ENCODE measurements at places on chromosomes 1 and 21.

DNA sequence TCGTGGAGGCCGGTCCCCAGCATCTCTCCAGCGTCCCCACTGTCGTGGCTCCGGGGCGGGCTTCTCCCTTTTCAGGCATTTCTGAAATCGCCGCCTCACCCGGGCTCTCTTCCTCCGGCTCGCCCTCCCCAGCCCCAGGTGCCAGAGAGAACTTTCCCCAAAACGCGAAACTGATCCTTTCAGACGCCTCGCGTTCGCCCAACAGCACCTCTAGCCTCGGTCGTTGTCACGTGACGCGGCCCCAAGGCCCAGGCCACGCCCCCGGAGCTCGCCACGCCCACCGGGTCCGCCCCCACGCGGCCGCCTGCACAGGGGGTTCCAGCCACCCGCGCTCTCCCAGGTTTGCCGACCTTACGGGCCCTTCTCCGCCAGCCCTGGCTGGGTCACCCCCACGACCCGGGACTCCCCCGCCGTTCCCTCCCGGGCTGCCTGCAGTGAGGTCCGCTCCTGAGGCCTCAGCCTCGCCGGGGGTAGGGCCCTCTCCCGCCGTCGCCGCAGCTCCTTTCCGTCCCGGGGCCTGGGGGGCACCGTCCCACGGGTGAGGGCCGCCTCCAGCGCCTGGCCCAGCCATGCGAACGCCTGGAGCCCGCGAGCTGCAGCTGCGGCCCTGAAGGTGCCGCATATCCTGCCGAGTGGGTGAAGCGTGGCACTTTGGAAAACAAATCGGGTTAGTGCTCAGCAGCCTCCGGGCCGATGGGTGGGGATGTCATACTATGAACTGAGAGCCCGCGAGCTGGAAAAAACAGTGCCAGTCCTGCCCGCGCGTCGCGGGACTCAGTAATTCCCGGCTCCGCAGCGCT is 21.0 kb downstream of the H3-3A start:
- peak; percentile 78 for DNase-seq

- no peak for DNase-seq
Measured at GRCh38 chr1:24443241-24443656, 27.6 kb downstream of the NIPAL3 start.

DNA sequence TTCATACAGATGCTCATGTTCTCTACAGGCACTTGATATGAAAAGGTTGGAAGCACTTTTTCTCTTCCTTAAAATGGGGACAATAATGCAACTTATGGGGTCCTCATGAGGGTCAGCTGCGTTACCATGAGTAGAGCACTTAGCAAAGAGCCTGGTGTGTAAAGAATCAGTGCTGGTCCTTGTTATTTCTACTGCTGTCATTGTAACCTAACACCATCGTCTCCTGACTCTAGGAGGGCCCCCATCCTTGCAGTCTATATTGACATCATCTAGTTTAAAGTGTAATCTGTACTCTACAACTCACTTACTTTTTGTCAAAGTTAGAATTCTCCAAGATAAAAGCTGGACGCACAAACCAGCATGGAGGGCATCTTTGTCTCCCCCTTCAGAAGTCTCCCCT is 2.4 kb downstream of the CAPN9 start:
- no peak for DNase-seq

GRCh38 chr1:160193091-160193819 is 2.9 kb downstream of the CASQ1 start:
- DNase-seq: peak; percentile 78

GRCh38 chr1:229430761-229431283 is 3.1 kb downstream of the ACTA1 start:
- no peak for DNase-seq

- no peak for DNase-seq
Measured at GRCh38 chr1:87684194-87684593, 355.5 kb downstream of the LMO4 start.

GRCh38 chr1:31084782-31085569 is 19.5 kb upstream of the PUM1 start:
- DNase-seq: no peak

DNA sequence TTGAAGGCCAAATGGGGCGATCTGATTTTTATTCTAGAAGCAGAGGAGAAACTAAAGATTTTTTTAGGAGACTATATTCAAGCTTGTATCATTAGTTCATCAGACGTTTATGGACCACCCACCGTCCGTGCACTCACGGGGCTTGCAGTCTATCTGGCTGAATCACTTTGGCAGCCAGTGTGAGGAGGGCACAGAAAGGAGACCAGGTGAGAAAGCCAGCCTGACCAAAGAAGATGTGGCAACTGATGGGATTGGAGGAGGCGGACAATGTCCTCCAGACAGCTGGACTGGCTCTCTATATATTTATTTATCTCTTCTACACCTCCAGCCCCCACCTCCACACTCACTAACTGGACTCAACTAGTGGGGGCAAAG is 822 bp upstream of the ELOVL1 start:
- DNase-seq: no peak

GRCh38 chr1:232111611-232112010 is 485.0 kb downstream of the DISC1 start:
- DNase-seq: no peak

DNA sequence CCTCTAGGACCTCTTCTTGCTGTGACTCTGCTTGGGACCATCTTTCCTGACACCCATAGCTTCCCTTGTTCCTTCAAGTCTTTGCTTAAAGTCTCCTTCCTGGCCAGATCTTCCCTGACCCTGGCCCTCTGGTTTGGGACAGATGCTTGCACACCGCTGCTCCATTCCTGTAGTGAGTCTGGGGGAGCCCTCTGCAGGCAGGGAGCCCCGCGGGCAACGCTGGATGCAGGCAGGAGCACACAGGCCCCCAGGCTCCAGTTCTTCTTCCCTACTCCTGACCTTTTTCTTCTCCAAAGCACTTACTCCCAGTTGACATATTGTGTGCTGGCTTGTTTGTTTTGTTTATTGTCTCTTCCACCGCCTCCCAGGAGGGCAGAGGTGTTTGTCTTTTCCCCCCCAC is 413.4 kb downstream of the CAMTA1 start:
- no peak for DNase-seq

DNA sequence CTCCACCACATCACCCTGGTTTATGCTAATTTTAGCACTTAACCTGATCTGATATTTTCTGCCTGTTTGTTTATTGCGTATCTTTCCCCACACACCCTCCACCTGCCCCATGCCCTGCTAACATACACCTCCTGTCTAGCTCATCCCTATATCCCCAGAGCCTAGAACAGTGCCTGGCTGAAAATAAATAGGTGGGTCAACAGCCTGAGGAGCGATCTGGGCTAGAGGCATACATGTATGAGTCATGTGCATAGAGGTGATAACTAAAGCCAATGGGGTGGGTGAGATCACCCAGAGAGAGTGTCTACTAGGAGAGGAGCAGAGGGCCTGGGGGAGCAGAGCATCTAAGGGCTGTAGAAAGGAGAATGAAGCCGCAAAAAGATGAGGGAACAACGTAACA is 2.7 kb downstream of the HTR1D start:
- no peak for DNase-seq

- DNase-seq: peak; percentile 9
Measured at GRCh38 chr1:24111996-24112779, at the start of gene MYOM3. MYOM3 (minus strand) TSS chr1:24112135; CDS start chr1:24108636, 3,499 bp downstream.

GRCh38 chr1:204418174-204419063 is 6.8 kb upstream of the PPP1R15B start:
- no peak for DNase-seq

GRCh38 chr1:211017075-211017718 is 116.8 kb downstream of the KCNH1 start:
- no peak for DNase-seq

- DNase-seq: no peak
Measured at GRCh38 chr1:27116232-27116631, 38.7 kb downstream of the SLC9A1 start.

GRCh38 chr1:26994020-26994786 is 711 bp downstream of the TRNP1 start:
- no peak for DNase-seq

DNA sequence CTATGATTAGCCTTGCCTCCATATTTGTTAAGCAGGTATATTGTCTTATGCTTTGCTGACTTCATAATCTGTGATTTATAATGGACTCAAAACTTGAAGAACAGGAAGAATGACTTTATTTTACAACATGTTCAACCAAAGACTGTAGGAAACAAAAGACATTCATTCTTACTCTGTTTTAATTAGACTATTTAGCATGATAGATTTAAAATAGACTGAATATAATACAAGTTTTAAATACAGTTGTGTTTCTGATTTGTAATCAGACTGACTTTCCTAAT is 63.1 kb downstream of the CDC14A start:
- no peak for DNase-seq

- no peak for DNase-seq
Measured at GRCh38 chr1:187744665-187745064, 915.9 kb downstream of the PLA2G4A start.

DNA sequence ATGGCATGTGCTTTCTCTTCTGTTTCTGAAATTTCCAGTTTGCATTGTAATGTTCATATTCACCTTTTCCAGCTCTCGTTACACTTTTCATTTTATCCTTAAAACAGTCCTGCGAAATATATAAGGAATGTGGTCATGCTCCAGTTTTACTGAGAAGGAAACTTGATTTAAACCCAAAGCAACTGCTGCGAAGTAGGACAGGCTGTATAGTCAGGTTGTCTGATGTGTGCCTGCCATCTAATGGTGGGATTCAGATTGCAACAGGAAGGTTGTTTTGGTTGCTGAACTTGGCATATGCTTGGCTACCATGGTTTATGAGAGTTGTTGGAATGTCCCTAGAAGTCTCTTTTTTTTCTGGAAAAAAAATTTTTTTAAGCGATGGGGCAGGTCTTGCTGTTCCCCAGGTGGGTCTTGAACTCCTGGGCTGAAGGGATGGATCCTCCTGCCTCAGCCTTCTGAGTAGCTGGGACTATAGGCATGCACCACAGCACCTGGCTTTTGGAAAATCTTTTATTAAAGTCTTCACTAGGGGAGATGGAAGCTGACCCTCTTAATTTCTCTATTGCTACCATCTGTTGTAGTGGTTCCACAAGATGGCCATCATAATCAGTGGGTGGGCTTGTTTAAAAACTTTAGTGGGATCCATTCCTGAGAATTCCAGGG is 86.9 kb downstream of the UCK2 start:
- DNase-seq: no peak

DNA sequence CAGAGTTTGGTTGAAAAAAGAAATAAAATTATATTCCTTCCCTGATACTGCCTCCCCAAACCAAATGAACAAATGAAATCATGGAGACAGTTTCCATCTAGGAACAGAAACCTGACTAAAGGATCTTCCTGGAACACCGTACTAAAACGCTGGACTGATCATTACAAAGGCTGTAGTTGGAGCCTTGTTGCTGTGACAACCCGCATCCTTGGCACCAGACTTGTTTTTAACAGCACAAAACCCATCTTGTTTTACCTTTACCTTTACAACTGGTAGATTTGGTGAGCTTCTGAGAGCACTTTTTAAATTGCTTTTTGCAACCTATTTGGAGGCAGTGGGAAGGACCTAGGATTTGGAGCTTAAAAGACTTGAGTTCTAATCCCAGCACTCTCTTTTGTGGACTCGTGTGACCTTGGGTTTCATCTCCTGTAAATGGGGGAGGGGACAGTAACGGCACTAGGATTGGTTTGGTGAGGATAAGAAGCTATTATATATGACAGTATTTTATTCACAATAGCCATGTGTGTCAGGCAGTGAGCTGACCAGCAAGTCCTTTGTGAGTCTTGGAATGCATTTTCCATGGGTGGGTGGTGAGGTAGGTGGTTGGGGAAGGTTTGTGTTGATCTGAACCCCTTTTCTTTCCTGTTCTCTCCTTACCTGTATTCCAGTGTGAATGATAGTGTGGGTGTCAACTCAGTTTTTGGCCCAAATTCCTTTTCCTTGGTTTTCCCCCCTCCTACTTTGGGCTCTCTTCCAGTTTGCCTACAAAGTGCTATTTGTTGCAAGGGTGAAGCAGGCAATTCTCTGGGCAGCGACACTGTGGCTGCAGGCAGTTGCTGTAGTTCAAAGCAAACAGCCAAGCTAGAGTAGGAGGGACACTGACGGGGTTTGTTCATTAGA is 12.6 kb downstream of the LRRC8D start:
- DNase-seq: peak; percentile 72

DNA sequence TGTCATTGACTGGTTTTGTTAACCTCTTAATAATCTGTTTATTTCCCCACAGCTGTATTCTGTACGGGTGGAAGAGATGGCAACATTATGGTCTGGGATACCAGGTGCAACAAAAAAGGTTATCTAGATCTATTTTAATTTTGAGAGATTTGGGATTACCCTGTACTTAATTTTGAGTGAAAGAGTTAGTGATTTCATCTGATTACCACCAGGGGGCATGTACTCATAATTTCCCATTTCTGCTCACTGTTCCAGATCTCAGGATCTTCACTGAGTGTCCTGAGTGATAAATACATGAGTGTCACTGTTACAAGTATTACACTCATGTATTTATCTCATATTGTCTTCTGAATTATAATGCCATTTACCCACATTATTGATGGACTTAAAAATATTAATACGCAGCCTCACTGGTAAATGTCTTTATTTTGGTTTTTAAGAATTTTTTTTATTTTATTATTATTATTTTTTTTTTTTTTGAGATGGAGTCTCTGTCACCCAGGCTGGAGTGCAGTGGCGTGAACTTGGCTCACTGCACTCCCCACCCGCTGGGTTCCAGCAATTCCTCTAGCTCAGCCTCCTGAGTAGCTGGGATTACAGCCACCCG is 27.4 kb downstream of the DTL start:
- DNase-seq: no peak

- DNase-seq: no peak
Measured at GRCh38 chr1:211653293-211653692, 22.1 kb downstream of the NEK2 start.

DNA sequence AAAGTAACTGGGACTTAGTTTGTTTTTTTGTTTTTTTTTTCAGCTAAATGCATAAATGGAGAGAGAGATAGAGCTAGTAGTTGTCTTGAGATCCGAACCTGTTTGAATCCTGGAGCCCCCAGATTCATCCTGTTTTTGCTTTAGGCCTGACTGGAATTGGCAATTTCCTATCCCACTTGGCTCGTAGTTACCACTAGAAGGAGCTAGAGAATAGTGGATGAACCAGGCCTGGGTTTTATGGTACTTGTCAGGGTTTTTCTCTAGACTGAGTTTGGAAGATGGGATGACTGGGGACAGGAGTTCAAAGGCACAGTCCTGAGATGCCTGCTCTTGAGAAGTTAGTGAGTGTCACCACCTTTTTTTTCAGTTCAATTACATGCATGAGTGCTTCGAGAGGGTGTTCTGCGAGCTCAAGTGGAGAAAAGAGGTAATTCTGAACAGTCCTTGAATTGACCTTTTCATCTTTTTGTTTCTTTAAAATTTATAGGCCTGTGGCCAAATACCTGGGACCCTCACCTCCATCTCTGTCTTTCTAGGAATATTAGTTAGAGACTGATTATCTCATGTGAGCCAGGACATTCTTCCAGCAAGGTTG is 23.4 kb downstream of the CELF3 start:
- DNase-seq: no peak

DNA sequence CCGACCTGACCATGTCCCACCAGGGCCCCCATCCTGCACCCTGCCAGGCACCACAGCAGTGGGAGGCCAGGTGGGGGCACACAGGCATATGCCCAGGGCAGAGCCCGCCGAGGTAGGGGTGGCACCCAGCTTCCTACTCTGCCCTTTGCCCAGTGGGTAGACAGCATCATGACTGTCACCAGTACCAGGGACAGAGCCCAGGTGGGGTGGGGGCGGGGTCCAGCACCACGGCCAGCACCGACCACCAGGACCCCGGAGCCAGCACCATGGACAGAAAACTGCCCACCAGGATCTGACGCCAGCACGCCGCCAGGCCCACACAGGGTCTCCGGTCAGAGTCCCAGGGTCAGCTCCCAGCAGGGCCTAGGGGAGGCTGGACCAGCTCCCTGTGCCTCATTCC is 3.8 kb downstream of the TAS1R3 start:
- DNase-seq: no peak

GRCh38 chr1:24341260-24341659 is 22.1 kb downstream of the GRHL3 start:
- DNase-seq: no peak

- DNase-seq: no peak
Measured at GRCh38 chr1:169491845-169492281, 6.1 kb upstream of the SLC19A2 start.
